Stimulated activated CD8-positive, alpha-beta memory T cell treated with anti-CD3 and anti-CD28 coated beads, Interleukin-4, amount 100 ng/mL, for 24 hours (primary cell): ENCODE measurements at places on chromosomes 1 and 21.

- no peak for DNase-seq
Measured at GRCh38 chr1:210374600-210374953, 45.9 kb downstream of the HHAT start.

DNA sequence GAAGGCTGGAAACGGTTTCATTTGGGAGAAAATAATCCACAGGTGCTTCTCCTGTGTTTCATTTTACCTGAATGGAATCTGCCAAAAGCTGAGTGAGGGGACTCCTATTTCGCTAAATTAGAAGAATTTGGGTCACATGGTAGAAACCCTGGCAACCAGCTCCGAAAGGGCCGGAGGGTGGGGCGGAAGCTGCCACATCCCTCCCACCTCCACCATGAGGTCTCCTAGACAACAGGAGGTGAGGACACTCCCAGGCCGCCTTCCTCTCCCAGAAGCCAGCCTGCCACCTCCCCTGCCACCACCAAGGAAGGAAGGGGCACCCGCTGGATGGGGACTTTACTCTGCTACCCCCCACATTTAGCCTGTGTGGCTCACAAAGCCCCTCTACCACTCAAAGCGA lies 199.9 kb upstream of the ZC3H12A start:
- DNase-seq: no peak

DNA sequence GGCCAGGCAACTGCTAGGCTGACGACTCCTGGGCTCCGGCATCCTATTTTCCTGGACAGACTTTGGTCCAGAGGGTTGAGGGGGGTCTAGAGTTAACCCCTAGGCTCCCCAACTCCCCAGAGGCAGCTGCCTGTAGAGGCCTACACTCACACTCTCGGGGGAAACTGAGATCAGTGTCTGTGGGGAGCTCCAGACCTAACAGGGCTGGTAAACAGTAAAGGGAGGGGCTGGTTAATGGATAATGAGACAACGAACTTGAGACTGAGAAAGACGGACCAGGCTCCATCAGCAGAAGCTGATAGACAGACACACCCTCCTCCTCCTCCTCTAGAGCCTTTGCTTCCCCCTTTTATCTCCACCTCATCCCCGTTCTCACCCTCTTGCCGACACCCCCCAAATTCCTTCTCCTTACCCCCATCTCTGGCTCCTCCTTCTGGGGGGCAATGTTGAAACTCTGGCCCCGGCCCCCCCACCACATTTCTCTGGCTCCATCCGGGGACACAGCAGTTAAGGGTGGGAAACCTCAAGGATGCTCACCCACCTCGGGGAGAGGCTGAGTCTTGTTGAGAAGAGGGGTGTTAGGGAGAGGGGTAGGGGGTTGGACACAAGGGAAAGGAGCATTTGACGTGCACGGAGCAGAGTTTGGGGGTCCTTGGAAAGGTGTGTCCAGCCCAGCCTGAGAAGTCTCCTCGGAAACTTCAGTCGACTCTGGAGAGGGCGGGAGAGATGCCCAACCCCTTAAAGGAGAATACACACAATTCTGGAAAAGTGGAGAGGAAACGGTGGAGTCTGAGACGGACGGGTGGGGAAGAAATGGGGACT lies at the start of gene MTMR11:
MTMR11 (minus strand) TSS at position 710 of the 822 bp plus-strand sequence; CDS start at position 478, 232 bp downstream.
- DNase-seq: no peak

DNA sequence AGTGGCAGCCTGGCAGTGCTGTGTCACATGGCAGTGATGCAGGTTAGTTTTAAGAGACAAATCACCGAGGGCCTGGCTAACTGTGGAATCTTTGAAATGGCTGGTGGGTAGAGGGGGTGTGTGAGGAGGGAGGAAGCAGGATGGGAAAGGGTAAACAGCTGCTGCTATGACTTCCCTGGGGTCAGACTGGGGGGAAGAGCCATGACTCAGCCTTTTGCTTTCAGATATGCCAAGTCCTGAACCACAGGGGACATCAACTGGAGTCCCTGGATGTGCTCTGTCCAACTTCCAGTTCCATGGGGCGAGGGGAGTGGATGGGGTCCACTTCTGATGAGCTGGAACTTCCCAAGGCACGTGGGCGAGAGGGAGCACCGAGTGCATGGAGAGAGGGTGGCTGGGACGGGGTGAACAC lies 121.1 kb upstream of the ADAR start:
- DNase-seq: no peak

DNA sequence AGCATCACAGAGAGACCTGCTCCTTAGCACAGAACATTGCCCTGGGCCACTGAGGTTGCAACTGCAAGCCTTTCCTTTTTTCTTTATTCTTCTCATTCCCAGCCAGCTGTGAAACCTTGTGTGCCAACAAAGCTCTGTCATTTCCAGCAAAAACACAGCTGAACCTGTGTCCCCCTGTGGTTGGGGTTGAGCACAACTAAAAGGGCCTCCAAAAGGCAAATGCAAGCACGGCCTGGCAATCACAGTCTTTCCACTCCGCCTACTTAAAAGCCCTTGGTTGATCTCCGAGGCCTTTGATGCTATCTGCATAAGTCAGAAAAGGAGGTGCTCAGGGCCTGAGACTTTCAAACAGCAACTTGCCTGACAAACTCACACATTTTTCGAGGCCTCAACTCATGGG lies 32.7 kb downstream of the SUSD4 start:
- no peak for DNase-seq

DNA sequence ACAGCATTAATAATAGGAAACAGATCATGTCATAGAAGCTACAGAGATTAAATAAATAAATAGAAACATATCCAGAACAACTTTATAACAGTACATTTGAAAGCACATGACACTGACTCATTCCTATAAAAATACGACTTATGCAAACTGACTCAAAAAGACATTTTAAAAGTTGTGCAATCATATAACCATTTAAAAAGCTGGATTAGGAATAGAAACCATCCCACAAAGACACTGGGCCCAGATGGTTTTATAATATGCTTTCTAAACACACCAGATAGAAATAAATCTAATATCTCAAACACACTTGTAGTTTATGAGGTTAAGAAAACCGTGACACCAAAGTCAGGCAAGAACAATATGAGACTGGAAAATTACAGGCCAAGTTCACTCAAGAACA lies 47.6 kb downstream of the MATN1 start:
- DNase-seq: no peak

- DNase-seq: no peak
Measured at GRCh38 chr1:239676522-239677273, 290.3 kb downstream of the CHRM3 start.
